Substantia nigra (tissue), 51 donors: ENCODE measurements at places on chromosomes 5 and 9.

DNA sequence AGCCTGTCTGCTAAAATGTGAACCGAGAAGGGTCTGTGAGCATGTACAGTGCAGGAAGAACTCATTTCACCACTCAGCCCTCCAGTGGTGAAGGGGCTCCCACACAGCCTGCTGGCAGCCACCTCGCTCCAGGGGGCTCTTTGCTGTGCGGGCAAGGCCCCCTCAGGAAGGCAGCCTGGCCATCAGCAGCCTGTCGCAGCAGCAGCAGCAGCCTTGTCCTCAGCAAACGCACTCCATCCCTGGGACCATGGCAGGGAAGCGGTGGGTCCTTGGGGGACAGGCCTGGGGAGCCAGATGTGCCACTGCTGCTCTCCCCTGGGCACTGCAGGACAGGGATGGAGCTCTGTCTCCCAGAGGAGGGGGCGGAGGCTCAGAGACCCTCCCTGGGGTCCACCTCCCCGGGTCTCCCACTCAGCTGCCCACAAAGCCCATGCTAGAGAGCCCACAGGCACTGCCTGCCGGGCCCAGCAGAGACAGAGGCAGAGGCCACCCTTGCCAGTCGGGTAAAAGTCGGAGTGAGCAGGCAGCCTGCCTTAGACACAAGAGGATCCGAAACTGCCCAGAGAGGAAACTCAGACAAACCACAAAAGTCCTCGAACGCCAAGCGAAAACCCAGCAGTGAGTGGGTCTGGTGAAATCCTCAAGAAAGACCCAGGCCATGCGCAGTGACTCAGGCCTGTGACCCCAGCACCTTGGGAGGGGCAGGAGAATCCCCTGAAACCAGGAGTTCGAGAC lies 8.0 kb downstream of the BRD3 start:
- no peak for DNase-seq

GRCh38 chr5:137401946-137402345 lies 97.2 kb downstream of the SPOCK1 start:
- no peak for DNase-seq

- no peak for DNase-seq
Measured at GRCh38 chr9:123482295-123482968, 126.4 kb downstream of the CRB2 start.

GRCh38 chr9:127447416-127448111 lies 3.6 kb downstream of the RPL12 start:
- DNase-seq: no peak

GRCh38 chr9:2536511-2536910 lies 85.1 kb upstream of the VLDLR start:
- DNase-seq: no peak

GRCh38 chr5:160159991-160160792 lies 40.9 kb upstream of the PWWP2A start:
- DNase-seq: no peak

- DNase-seq: no peak
Measured at GRCh38 chr5:77232574-77233358, 22.3 kb downstream of the PDE8B start.

DNA sequence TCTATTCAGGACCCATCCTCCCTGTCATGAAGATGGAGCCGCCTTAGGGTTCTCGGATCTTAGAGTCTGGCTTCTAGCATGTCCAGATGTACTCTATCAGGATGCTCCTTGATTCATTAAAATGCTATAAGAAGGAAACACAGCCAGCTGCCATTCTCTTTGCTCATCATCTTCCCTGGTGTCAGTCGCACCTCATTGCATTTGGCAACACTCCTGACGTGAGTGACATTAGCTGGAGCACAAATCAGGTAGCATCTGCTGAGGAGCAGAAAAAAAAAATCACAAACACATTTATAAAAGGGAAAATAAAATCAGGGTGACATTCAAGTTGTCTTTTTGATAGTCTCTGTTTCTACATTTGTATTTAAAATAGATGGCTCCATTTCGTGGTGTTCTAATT lies 226.1 kb upstream of the NMUR2 start:
- no peak for DNase-seq

DNA sequence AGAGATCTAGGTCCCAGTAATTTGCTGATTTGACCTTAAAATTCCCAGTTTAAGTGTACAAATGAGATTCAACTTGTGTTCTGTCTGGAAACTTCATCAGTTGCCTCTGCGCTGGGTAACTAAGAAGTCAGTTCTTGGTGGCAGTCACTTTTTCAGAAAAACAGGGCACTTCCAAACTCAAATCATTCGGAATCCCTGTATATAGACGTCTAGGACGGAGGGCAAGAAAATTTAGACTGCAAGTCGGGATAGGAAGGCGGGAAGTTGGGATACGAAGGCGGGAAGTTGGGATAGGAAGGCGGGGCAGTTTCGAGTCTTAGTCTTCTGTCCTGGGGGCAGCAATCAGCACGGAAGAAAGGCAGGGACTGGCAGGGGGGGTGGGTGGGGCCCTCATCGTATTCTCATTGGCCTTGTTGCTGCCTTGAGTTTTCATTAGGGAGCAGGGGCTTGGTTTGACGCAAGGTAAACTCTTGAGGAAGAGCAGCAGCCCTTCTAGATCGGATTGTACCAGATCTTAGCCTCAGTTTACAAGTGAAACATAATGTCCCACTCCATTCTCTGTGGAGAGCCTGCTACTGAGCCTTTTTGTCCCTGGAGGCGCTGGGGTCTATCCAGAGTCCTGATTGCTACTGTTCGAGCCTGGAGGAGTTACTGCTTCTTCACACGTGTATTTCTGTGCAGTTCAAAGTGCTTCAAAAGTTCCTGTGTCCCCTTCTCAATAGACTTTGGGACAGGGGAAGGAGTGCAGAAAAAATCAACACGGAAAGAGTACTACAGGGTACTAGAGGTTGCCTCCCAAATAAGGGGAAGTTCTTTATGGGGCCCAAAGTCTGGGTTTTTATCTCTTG lies 2.7 kb upstream of the PURA start:
- DNase-seq: no peak

- peak; percentile 60 for DNase-seq
Measured at GRCh38 chr5:140043508-140043872, 391 bp upstream of the NRG2 start.

- DNase-seq: no peak
Measured at GRCh38 chr9:97354637-97355036, 47.2 kb downstream of the CCDC180 start.

DNA sequence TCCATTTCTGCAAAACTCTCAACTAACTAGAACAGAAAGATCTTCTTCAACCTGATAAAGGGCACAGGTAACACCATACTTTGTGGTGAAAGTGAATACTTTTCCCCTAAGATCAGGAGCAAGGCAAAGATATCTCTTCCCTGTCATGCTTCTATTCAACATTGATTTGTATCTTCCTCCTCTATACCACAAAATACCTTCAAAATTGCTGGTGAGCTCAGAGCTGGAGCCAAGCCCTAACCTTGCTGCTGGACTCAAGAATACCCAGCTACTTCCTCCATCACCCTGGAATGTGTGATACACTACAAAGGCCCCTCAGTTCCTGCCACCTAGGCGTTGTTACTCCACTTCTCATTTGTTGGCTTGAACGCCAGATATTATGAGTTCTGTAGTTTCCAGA lies 499.0 kb downstream of the ACTL7B start:
- DNase-seq: no peak

DNA sequence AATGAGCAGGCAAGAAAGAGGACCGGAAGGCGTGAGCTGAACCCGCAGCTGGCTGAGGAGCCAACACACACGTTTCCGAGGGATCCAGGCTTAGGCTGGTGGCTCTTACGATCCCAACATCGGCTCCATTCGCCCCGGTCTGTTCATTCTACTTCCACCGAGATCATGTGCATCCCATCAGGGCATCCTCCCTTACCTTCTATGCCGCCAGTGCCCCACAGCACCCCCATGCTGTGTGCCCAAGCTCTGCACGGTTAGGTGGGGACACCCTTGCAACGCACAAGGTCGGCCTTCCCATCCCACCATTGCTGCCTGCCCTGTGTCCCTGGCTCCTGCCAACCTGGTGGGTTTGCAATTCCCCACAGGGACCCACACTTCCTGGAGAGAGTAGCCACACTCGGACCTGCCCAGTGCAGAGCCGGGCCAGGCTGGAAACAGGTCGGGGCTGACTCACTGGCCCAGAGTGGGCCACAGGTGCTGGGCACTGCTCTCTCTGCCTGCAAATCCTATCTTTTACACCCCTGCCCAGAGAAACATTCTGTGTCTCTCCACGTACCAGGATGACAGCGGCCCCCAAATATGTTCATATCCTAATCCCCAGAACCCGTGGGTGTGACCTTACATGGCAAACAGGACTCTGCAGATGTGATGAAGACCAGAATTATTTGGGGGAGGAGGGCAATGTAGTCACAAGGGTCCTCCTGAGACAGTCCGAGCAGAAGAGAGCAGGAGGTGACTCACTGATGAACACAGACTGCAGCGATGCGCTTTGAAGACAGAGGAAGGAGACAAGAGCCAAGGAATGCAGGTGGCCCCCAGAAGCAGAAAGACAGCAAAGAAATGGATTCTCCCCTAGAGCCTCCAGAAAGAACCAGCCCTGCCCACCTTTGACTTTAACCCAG lies 182.2 kb downstream of the AUH start:
- DNase-seq: no peak

DNA sequence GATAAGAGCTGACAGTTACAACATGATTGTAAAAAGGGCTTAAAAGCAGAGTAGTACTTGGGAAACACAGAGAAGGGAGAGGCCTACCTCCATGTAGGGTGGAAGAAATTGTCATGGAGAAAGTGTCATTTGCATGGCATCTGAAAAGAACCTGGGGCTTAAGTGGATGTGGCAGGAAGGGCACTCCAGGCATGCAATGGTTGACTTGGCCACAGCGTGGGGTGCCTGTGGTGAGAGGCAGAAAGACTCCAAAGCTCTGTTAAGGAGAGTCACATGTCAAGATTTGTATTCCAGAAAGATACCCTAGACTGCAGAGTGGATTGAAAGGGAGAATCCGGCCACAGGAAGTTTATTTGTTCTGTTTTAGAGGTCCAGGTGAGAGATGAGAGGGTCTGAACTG lies 2.4 kb downstream of the POLR3G start:
- DNase-seq: no peak

DNA sequence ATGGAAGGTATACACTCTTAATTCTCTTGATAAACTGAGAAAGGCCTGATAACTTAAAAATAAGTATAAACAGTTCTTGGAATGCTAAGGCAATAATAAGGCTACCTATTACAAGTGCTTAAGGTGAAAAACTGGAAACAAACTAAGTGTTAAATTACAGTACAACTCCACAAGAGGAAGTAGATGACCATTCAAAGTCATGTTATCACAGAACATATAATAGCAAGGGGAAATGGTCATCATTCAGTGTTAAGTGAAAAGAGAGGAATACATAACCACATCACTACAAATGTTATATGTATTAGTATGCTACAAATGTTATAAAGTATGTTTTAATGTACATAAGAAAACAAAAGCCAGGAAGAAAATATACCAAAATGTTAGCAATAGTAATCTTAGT lies 135.9 kb downstream of the CCDC192 start:
- no peak for DNase-seq

GRCh38 chr5:94540856-94541494 lies 77.4 kb downstream of the KIAA0825 start:
- DNase-seq: no peak

DNA sequence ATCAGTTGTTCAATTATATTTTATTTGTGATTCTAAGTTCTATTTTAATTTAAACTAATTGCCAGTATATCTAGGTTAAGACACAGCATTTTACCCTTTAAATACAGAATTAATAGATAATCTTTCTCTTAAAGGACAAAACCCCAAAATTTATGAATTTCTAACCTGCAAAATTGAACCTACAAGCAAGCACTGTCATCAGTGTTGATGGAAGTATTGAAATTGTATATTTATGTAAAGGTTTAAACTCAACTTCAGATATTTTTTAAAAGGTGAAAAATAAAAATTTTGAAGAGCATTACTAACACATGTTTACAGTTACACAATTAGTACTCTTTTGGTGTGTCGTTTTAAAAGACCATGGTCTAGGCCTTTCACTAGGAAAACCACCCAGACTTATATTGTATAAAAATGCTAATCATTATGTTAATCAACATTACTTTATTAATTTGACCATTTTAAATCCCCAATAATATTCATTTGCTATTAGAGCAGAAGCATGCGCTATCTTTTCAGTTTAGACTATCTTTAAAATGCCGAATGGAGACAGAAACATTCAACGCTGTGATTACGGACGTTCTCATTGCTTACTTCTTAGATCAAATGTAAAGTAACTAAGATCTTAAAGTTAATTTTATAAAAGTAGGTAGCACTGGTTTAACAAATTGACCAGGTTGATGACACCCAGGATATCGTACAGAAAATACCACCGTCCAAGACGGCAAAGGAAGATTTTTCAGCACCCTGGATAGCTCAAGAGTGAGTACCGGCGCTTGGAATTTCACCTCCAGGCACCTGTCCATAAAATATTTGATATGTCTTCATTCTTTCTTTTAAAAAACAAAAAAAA lies 3.2 kb downstream of the OTP start:
- DNase-seq: no peak

DNA sequence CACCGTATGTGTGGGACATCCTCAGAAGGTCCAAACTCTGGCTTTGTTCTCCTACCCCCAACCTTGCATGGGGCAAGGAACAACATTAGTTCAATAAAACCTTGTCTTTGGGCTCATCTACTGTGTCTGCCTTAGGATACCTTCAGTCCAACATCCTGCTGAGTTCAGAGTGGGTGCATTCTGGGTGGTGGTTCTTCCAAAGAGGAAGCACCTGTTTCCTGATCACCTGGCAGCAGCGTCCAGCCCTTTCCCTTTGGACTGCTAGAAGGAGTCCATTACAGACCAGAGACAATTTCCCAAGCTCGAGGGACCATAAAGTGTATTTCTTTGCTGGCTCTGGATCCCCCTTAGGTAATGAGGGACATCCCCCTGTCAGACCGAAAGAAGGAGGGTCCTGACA lies 154.1 kb downstream of the SEMA6A start:
- DNase-seq: no peak

DNA sequence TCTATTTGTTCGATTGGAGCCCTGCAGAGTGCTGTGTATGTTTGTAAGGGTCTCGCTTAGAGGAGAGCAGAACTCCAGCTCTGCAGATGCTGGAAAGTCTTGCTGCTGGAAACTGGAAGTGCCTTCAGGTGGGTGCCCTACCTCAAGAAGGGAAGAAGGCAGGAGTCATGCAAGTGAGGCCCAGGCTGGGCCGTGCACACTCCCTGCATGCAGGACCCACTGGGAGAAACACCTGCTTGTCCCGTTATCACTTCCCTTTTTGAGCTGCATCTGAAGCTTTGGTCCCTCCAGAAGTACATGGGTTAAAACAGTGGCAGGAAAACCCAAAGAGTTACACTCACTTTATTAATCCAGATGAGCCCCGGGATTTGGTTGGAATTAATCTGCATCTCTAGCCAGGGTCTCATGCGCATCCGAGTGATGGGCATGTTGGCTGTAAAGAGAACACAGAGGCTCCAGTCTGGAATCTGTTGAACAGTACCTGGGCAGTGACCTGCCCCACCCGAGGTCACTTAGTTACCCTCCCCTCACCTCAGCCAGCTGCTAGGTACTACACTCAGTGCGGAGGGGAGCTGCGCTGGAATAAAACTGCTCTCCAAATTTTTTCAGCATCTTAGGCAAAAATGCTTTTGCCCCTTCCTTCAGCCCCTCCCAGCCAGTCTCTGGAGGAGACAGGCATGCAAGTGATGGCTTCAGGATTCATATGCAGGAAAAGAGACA lies 1.4 kb downstream of the IRF1 start:
- no peak for DNase-seq
